ENCODE measurements at places on chromosomes 3 and 15.

GRCh38 chr3:88090681-88091080, 31.6 kb downstream of the ZNF654 start:
- no peak for DNase-seq

DNA sequence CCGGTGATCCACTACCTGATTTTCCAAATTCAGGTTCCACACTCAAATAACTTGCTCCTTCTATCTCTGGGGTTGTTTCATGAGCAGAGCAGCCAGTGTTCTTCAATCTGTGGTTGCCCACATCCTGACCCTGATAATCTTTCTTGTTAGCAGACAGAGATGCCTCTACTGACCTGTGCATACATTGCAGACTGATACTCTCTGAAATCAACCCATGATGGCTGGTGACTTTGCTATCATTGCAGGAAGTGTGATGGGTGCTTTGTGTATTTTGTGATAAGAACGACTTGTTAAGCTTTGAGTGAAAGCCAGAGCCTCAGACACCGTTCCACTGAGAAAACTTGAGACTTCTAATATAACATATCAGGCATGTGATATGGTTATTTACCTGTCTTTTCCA, 39.9 kb downstream of the GATM start:
- peak; percentile 68 for DNase-seq

GRCh38 chr3:137514853-137515252, 249.3 kb upstream of the SOX14 start:
- DNase-seq: no peak

DNA sequence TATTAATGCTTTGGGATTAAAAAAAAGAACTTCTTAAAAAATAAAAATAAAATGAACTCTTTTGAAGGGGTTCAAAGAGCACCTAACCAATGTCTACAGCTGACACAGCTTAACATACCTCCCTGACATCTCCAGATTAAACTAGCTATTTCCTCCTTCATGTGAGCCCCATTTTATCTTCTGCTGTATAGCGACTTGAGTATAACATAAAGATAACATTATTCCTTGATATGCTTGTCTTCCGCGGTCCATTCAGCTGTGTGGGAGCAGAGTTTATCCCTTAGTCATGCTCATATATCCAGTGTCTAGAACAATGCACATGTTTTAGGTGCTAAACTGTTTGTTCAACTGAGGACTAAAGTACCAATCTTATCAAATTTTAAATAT, 7.8 kb upstream of the CHRM5 start:
- no peak for DNase-seq

DNA sequence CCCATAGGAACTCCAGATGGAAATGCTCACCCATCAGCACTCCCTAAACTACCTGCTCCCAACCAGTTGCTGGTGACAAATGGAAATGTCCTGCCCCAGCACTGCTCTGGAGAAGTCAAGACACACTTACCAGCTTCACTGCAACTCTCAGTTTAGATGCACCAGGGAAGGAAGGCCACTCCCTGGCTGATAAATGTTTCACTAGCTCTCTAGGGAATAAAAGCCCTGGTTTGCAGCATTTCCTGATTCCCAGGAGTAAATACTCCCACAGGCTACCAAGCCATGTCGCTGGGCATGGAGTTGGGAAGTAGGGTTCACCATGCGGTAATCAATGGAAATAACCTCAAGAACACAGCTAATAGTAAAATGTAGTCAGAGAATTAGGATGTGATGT, 112.0 kb upstream of the NEO1 start:
- DNase-seq: no peak

DNA sequence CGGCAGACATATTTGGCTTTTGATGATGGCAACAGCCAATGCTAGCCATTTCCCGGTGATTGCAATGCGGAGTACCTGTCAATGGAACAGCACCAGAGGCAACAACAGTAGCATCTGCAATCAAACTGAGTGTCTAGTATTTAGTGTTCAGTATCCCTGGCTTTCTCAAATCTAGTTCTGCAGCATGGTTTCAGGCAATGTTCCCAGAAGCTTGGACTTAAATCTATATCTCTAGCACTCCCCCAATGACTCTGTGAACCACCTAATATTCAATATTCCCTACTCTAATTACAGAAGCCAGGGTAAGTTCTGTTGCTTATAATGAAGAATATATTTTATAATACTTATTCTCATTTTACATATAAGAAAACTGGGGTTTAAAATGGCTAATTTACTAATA, 48.2 kb downstream of the TBL1XR1 start:
- DNase-seq: no peak

GRCh38 chr15:65818927-65819562, 27.0 kb upstream of the DENND4A start:
- DNase-seq: no peak

- DNase-seq: no peak
These were observed 7.0 kb upstream of the ZXDC start for GRCh38 chr3:126482503-126483255.

DNA sequence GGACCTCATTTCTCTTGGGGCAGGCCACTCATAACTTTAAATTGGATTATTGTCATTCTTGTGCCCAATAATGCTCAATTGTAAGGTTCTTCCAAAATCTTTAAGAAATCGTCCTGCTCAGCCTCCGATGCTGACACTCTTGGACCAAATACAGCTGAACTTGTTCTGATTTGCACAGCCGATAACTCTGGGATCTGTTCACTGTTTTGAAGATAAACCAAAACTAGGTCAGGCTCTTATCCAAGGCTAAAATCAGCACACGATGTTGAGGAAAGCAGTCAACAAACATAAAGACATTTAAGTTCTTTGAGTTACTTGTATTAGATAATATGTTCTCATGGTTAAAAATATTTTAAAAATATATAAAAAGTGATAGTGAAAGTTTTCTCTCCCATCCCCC, 52.0 kb upstream of the NEO1 start:
- no peak for DNase-seq

- DNase-seq: no peak
These were observed 63.5 kb upstream of the GOLGA8A start for GRCh38 chr15:34501131-34501530.

DNA sequence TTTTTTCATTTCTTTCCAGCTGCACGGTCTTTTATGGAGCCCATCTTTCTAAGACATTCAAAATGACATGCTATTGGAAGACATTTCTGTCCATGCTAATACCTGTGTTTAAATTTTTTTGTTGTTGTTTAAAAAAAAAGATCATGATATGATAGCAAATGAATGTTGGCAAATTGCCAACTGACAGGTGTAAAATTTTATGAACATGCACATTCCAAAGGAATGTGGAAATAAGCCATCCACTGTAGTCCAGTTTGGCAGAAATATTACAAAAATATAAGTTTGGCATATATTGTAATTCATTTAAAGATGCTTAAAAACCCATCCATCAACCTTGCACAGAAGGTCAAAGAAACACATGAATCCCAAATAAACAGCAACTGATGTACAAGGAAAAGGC, 75.6 kb upstream of the WNT5A start:
- no peak for DNase-seq

DNA sequence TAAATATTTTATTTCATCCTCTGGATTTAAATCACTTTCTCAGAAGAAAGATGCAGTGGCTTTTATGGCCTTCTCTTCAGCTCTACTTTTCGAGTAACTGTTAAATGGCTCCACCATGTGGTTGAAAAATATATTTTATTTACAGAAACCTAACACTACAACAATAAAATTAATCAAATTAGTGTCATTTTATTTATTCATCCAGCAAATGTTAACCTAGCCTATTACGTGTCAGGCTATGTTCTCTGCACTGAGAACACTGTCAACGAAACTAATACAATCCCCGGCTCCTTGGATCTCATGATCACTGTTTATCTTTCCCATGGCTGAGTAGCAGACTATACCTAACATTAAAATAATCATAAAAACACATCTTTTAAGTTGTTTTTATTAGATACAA, 148.0 kb upstream of the OSTN start:
- no peak for DNase-seq

DNA sequence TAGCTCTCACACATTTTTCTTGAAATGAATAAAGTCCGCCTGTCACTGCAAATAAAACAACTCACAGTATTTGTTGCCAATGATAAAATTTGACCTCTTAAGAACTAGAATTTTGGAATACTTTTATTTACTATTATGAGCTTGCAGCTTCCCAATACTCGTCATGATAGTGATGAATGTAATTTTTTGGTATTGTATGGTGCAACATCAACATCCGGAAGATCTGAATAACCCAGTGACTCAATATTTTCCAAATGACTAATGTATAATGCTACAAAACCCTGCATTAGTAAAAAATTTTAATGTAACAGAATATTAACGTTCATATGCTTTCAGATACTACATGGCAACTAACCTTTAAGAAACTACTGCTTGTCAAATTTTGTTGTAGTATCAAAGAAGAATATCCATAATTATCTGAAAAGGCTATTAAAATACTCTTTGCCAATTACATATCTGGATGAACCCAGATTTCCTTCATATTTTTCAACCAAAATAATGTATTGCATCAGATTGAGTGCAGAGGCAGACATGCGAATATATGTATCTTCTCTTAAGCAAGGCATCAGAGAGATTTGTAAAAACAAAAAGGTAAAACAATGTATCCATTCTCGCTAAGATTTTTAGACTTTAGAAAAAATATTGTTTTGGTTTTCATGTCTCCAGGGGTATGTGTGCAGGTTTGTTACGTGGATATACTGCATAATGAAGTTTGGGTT, 95.3 kb downstream of the IGF2BP2 start:
- no peak for DNase-seq

- DNase-seq: no peak
These were observed 42.8 kb upstream of the ARHGEF3 start for GRCh38 chr3:56844536-56844935.

DNA sequence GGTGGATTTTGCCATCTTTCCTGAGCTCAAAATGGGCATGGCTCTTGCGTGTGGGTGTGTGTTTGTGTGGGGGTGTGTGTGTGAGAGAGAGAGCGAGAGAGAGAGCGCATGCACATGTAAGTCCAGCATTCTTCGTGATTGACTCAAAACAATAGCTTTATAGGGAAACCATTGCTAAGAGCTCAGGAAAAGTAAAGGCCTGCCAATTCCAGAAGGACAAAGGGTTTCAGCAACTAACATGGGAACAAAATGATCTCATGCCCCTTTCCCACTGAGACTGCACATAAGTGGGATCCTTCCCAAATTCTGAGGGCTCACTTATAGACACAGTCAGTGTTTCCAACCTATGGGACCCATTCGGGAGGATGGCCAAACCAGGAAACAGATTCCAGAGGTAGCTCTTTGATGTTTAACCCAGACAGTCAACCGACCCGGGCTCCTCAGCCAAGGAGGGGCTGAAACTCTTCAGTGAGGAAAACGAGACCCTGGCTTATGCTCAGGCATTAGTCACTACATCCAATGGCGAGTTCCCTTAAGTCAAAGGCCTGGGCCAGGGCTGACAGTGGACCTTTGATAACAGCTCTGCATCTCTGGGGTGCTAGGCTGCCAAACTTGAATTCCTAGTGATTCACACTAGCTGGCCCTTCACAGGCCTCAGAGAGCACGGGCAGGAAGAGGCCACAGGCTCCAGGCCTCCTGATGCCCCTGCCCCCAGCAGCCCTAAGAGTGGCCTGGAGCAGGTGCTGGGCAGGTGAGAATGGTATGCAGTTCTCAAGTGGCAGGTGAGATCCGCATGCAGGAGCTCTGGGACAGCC, 305.0 kb upstream of the C2CD4B start:
- DNase-seq: no peak

- DNase-seq: no peak
These were observed 117.3 kb upstream of the FLNB start for GRCh38 chr3:57890874-57891273.

- DNase-seq: no peak
These were observed 97.2 kb upstream of the CTNNB1 start for GRCh38 chr3:41102053-41102556.

DNA sequence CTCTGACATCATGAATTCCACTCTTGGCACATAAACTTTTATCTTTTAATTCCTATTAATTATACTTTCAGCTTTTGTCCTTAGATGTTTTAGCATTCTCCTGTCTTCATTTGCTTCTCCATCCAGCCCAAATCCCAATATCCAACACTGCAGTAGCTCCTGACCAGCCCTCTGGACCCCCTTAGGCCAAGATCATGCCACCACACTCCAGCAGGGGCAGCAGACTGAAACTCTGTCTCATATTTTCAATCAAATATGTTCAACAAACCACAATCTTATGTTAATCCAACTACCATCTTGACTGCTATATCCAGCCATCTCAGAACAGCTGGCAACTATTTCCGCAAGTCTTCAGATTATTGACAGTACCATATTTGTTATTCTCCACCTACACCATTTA, 315.8 kb upstream of the ROBO2 start:
- no peak for DNase-seq

DNA sequence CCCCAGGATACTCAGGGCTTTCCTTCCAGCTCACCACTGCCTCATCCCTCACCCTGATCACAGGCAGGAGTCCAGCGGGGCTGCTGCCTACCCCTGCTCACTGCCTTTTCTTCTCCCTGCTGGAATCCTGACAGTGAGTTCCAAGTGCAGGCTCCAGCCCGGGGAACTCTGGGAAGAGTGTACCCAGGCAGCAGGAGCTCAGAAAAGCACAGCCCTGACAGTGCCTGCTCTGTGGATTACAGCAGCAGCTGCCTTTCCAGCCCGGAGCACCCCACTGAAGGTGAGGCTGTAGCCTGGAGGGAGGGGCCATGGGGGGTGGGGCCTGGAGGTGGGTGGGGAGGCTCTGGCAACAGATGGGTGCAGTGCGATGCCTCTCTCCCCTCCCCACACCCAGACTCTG, 6.1 kb upstream of the JMJD7 start:
- DNase-seq: no peak

GRCh38 chr3:23859012-23859743, 53.4 kb downstream of the UBE2E1 start:
- DNase-seq: no peak

GRCh38 chr3:71629711-71630110, 46.2 kb upstream of the FOXP1 start:
- DNase-seq: no peak

GRCh38 chr3:66490214-66490613, 10.6 kb downstream of the LRIG1 start:
- DNase-seq: peak; percentile 59

GRCh38 chr3:119808244-119808643, 26.3 kb downstream of the NR1I2 start:
- no peak for DNase-seq

GRCh38 chr3:65664931-65665330, 373.8 kb downstream of the MAGI1 start:
- no peak for DNase-seq

- no peak for DNase-seq
These were observed 59.3 kb upstream of the RAD18 start for GRCh38 chr3:9022305-9023225.

DNA sequence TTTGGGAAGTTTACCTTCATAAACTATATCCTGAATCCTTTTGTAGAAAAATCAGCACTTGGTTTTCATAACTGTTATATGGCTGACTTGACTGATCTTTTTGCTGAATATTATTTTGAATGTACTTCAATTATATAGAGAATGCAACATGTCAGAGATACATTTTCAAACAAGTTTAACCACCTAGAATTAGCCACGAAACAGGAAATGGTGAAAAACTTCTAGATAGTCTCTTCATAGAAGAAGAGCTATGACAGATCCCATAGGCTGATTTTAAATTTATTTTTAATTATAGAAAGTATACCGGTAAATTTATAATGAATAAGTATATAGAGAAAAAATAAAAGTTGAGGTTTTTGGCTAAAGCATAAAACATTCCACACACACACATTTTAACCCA, 436.8 kb upstream of the DPPA4 start:
- no peak for DNase-seq
